ENCODE measurements at places on chromosomes 5 and 9.

DNA sequence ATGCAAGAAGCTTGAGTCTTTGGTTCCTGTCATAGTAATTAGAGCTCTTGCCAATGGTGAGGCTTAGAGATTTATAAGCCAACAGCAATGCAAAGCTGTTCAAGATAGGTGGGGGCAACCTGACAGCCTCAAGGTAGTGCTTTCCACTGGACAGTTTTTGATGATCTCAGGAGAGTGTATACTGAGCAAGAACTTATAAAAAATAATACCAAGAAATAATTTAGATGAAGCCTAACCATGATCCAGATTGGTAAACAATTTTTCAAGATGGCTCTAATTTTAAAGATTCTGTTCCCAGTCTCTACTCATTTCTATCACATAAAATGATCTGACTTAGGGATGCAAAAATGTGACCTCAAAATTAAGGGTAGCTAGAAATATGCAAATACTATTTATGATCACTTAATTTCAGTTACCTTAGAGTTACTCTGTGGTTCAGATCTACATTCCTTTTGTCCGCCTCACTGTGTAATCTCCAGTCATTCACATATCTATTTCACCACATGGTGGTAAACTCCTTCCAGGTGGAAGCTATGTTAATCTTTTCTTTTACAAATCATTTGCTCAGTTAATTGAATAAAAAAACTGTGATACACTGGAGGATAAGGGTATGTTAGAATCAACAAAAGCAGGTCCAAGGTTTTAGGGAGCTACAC, 1228.0 kb upstream of the C9orf72 start:
- no peak for DNase-seq

DNA sequence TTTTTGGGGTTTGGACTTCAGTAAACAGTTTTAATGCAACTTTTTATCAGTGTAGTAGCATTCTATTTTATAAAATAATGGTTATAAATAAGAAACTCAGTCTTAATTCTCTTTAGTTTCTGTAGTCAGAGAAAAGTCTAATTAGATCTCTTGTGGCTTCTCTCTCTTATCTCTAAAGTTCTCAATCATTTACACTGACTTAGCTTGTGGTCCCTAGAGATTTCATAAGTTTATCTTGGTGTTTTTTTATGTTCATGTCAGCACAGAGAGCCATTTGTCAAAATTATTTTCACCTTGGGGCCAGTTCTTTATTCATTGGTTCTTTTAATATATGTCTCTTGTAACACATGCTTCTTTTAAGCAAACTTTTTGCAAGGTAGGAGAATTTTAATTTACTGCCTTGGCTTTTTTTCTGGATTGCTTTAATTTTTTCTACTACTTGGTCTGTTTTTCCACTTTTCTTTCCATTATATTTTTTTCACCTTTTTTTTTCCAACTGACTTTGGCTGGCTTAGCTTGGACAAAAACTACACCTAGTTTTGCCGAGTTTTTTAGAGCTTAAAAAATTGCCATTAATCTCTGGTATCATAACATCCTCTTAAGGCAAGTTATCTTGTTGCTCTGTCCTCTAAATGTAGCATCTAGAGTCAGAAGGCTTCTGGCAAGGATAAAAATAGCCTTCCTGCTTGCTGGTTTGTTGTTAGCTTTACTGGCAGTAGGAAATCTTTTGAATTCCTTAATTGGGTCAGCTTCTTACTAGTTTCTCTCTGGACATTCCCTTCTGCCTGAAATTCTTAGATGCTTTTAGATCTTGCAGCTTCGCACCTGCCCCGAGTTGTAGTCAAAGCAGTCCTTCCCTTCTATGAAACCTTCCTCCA, 35.3 kb downstream of the CPEB4 start:
- no peak for DNase-seq

DNA sequence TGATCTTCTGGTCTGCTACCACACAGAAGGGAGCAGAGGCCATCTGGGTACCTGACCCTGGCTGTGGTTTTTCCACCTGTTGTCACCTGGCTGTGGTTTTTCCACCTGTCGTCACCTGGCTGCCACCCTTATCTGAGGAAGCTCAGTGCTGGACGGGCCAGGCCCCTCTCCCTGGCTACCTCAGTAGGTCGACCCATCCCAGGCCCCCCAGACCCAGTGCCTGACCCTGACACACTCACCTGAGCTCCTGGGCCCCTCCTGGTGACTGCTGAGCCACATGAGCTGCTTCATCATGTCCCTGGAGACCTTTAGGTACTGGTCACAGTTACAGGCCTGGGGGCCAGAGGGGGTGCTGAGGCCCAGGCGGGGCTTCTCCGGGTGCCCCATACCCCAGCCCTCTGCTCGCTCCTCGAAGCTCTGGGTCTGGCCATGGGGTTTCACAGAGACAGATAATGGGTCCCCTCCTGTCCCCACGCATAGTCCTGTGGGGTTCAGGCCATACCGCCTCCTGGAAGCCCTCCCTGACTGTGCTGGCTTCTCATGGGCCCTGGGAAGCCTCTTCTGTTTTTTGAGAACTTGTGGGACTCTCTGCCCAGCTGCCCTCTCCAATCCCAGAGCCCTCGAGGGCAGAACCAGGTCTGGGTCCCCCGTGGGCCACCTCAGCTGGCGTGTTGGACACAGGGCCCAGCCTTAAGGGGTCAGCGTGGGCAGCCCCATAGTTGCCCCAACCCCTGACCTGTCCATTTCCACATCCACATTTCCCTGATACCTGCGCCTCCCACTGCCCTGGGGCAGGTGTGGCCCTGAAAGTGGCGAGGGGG, 7.5 kb upstream of the NRARP start:
- DNase-seq, result no peak

DNA sequence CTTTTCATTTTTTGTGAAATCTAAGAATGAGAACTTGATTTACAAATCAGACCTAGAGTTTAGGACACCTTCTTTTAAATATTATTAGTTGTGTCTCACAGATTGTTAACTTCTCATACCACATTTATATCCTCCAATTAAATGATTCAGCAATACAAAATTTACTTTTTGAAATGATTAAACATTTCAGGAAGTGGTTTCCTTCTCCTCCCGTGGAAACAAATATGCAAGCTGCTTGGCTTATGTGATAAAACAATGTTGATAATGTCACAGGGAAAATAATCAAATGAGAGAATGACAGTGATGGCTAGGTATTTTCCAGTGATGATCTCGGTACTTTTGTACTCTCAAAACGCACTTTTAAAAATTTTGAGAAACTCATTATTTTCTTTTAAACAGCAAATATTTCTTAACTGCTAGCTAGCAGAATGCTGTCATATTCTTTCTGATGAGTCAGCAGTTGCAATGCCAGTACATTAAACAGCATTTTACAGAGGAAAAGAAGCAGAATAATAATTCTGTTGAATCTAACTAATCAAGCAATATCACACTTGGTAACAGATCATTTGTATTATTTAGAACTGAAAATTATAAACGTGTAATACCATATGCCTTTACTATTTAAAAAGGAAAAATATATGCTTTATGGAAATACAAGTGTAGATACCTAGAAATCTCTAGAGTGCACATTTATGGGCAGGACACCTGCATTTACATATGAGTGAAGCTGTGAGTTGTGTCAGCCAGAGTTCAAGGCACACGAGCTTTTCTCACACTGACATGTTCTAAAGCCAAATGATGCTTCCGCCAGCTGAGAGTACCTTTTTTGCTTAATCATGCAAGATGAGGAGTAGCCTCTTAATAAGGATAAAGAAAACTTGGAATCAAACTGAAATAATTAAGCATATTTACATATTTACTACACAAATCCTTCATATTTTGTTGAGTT, 53.6 kb upstream of the CDH18 start:
- DNase-seq, result no peak

DNA sequence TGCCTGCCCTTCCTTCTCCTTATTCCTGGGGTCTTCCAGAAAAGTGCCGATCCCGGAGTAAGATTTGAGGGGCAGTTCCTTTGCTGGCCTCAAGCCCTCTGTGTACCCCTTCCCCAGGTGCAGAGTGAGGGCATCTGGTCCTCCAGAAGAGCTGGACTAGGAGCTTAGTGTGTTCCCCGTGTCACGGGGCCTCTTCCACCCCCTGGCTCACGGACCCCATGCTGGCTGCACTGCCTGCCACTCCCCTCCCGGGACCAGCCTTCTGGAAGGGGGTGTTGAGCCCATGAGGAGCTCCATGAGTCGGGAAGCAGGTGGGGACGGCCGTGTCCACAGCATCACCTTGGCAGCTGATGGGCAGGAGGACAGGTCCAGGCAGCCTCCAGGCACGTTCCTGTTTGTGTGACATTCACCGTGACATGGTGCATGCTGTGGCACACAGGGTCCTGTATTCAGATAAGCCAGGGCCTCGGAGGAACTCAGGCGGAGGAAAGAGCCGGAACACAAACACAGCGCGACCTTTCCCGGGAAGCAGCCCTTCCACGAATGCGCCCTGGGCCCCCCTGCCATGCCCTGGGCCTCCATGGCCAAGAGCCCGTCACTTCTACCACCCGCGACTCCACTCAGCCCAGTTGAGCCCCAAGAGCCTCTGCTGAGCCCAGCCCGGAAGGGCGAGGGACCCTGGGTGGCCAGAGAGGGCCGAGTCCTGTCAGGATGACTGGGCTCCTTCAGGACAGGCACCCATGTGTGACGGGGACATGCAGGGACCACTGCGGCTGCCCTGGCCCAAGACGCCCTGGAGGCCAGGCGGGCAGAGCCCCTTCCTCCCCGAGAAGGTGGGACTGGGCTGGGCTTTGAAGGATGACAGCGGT, 5.9 kb upstream of the LCN1 start:
- no peak for DNase-seq

DNA sequence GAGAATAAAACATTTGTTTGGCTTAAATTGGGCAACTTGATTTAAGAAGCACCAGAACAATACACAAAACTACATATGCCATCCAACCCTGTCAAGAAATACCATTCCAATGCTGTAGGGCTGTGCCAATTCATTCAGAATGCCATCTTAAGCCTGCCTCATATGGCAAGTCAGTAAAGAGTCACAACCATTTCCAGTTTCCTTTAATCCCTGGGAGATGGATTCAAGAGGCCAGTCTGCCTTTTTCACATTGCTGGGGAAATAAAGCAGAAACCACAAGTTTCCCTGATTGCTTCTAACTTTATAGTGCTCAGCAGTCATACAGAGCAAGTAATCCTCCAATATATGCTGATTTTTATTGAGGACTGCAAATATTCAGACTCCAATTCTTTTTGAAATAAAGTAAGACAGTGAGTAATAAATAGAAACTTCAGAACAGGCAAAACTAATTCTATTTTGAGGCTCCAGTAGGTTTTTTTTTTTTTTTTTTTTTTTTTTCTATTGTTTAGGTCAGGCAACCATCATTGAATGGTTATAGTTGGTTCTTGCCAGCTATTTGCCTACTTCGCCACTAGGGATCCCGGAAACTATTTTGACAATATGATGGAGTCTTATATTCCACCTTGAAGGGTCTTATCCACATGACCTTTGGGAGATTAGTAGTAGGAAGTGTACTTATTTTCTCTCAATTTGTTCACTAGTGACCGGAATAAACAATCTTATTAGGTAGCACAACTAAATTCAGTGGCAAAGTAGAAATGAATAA, 400.9 kb upstream of the MEF2C start:
- DNase-seq, result no peak

- DNase-seq, result no peak
Measured at GRCh38 chr9:34383904-34384303, 7.2 kb upstream of the MYORG start.

- no peak for DNase-seq
Measured at GRCh38 chr9:68983522-68984424, 30.1 kb downstream of the PRKACG start.

DNA sequence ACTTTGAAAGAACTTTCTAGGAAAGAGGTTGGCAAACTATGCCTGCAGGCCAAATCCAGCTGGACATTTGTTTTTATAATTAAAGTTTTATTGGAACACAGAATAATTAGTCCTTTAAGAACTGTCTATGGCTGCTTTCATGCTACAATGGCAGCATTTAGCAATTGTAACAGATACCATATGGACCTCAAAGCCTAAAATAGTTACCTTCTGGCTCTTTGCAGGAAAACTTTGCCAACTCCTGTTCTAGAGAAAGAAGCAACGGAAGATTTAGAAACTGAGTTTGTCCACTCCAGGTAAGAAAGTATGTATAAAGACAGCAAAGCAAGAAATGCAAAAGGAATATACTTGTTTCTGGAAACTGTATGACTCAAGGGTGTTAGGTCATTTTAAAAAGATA, 281.7 kb upstream of the TRPM3 start:
- DNase-seq, result no peak
